ENCODE measurements at places on chromosomes 3 and 15. TPM values are rescaled to one million over a fixed set of nuclear protein-coding genes. Genes with fewer than 3 reads are reported as not detected.

The ALDH1A3 gene
- total RNA-seq: 0.38 TPM

The A4GNT gene
- total RNA-seq: not detected

DNA sequence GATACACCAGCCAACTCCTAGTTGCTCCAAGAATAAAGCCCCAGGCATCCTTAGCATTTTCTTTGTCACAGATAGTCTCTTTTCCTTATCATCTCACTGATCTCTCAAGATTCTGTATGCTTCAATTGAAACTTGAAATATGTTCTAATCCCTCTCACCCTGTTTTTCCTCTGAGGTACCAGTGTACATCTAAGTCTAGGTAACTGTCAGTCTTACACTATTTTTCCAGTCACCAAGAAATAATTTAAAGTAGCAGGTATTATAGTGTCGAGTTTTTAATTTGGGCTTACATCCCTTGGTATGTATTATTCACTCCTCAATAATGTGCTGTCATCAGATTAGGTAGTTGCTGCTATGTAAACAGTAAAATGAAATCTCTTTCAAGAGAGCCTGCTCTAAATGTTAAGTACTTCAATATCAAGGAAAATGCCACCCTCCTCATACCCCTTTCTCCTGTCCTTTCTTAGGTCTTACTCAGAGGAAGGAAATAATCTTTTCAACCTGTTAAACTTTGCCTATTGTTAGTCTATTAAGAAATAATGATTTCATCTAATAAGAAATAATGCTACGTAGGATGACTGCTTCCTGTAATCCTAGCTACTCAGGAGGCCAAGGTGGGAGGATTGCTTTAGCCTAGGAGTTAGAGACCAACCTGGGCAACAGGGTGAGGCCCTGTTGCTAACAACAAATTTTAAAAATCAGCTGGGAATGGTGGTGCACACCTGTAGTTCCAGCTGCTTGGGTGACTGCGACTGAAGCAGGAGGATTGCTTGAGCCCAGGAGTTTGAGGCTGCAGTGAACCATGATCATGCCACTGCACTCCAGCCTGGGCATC, 39.8 kb downstream of the TSC22D2 start:
- H3K27ac ChIP-seq: peak overlapping the region; percentile 85
- no peaks in the 10 kb centered on the region for H3K27me3 ChIP-seq
- no peak for DNase-seq
- H3K4me1 ChIP-seq: peaks cover 36% of the 10 kb centered on the region
- peaks cover 30% of the 10 kb centered on the region for H3K36me3 ChIP-seq
- H3K4me3 ChIP-seq: no peak overlapping the region

GRCh38 chr3:184077881-184078280, 19.0 kb upstream of the HTR3E start:
- DNase-seq: no peak
- H3K4me3 ChIP-seq: no peak overlapping the region
- H3K36me3 ChIP-seq: no peaks in the 10 kb centered on the region
- 0 out of 3 replicates have a peak, but pooled peaks cover 2% of the 10 kb centered on the region for H3K4me1 ChIP-seq

The GOLGA8G gene
- not detected for total RNA-seq

The NIPA2 gene
- 109 TPM for total RNA-seq

- no peak overlapping the region for H3K27ac ChIP-seq
- H3K27me3 ChIP-seq: peaks cover 4% of the 10 kb centered on the region
- DNase-seq: no peak
These were observed 2.1 kb upstream of the LIMD1 start for GRCh38 chr3:45592405-45592804.

DNA sequence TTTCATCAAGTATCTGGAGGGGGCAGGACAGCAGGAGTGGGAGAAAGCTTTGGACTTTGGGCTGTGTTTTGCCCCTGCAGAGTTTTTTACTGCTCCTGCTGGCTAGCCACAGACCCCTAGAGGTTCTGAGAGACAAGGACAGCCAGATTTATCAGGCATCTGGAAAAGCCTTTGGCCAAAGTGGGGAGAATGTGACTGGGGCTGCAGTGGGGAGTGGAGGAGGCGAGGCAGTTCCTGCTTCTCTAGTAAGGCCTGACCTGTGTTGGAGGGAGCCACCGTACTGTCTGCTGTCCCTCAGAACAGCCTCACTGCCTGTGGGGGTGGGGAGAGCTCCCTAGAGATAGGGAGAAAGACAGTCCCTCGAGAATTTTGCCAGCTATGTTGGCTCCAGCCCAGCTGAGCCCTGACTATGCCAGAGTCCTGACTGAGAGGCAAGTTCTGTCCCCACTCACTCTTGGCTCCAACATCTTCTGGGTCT, 2.2 kb downstream of the ALPK3 start:
- H3K27me3 ChIP-seq: no peaks in the 10 kb centered on the region
- peaks cover 24% of the 10 kb centered on the region for H3K4me1 ChIP-seq
- H3K36me3 ChIP-seq: no peaks in the 10 kb centered on the region
- no peak overlapping the region for H3K4me3 ChIP-seq

The PTPN23 gene
- 51.4 TPM for total RNA-seq

The MAP1A gene
- total RNA-seq: 18.6 TPM

- H3K27me3 ChIP-seq: peaks cover 12% of the 10 kb centered on the region
- DNase-seq: no peak
- no peaks in the 10 kb centered on the region for H3K4me1 ChIP-seq
- no peaks in the 10 kb centered on the region for H3K36me3 ChIP-seq
These were observed 28.5 kb upstream of the TOP2B start for GRCh38 chr3:25693238-25693637.

The CLCN2 gene
- 13.5 TPM for total RNA-seq

DNA sequence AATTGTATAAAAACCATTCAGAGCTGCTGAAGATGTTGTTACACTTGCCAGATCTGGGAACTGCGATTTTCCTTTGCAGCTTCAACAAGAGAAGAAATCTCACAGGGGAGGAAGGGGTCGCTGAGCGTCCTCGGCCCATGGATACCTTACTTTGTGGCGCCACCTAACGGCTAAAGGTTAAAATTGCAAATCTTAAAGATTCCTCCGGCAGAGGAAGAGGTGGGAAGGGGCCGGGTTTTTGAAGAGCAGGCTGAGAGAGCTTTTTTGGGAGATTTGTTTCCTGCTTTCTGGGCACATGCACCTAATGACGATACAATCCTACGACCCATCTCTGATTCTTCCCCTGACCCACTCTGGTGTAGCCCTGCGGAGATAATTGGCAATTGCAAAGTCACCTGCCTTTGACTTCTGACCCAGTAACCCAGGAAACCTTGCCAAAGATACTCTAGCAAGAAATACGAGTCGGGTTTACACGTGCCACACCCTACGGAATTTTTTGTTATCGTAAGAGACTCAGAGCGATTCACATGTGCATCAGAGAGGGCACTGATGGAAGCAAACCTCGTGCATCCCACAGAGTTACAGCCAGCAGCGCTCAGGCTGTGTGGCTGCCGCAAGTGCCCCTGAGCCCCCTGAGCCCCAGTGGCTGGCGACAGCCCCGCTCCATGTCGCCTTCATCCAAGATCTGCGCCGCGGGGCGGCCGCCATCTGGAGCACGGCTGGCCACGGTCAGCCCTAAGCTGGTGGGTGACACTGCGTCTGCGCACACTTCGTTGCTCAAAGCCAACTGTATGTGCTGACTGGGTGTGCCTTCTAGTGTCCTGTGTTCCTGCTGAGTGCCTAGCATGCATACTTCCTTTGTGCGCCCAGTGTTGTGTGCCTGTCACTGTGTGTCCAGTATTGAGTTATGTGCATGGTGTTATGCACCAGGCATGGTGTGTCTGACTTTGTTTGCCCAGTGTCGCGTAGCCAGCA, 55.2 kb upstream of the CHRNA7 start:
- no peaks in the 10 kb centered on the region for H3K36me3 ChIP-seq
- no peak overlapping the region for H3K4me3 ChIP-seq
- DNase-seq: peak; percentile 60
- no peaks in the 10 kb centered on the region for H3K27me3 ChIP-seq

GRCh38 chr3:36796881-36797280, 32.5 kb upstream of the DCLK3 start:
- no peaks in the 10 kb centered on the region for H3K27me3 ChIP-seq
- H3K4me3 ChIP-seq: no peak overlapping the region
- no peaks in the 10 kb centered on the region for H3K36me3 ChIP-seq
- DNase-seq: no peak
- H3K4me1 ChIP-seq: no peaks in the 10 kb centered on the region

DNA sequence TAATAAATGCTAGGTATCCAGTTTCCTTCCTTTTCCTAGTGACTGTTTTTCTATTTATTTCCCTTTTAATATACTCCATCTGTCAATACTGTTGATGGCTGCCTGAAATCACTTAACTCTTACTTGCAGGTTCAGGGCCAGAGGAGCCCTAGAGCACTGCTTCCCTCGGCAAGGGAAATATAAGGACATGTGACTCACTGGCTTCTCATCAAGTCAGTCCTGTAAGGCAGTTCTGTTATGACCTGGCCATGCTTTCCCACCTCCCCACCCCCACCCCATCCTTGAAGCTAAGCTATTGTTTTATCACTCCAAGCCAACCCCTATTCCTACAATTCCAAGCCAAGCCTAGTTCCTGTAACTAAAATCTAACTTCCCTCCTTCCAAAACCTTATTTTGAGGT, 800.7 kb downstream of the ROBO1 start:
- DNase-seq: no peak
- H3K27ac ChIP-seq: no peak overlapping the region
- H3K4me3 ChIP-seq: no peak overlapping the region
- H3K4me1 ChIP-seq: no peaks in the 10 kb centered on the region
- H3K36me3 ChIP-seq: no peaks in the 10 kb centered on the region

GRCh38 chr15:92091155-92091734, 237.7 kb downstream of the SLCO3A1 start:
- no peaks in the 10 kb centered on the region for H3K4me1 ChIP-seq
- H3K27ac ChIP-seq: no peak overlapping the region
- H3K4me3 ChIP-seq: no peak overlapping the region
- no peaks in the 10 kb centered on the region for H3K27me3 ChIP-seq
- DNase-seq: peak; percentile 46
- H3K36me3 ChIP-seq: no peaks in the 10 kb centered on the region

GRCh38 chr15:99504823-99505551, 60.8 kb upstream of the MEF2A start:
- DNase-seq: no peak
- H3K36me3 ChIP-seq: no peaks in the 10 kb centered on the region
- peaks cover 7% of the 10 kb centered on the region for H3K4me1 ChIP-seq
- H3K27me3 ChIP-seq: peaks cover 17% of the 10 kb centered on the region

The HYAL3 gene
- total RNA-seq: 7.0 TPM

Data from K562 (cell line).